Substantia nigra (tissue), 51 donors: ENCODE measurements at places on chromosomes 6 and 20.

DNA sequence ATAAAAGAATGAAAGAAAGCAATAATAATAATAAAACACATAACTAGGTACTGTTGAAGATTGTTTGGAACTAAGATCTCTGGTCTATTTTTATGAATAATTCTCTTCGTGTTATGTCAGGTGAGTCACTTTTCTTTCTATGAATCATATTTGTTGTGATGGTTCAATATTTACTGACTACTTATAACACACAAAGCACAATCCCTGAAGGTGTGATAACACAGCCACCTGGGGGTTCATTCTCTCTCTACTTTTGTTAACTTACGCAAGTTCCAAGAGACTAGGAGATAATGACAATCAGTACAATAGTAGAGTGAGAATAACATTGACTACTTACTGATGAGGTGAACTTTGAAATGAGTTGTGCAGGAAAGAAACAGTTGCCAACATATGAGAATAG lies 149.9 kb downstream of the IBTK start:
- no peak for DNase-seq

DNA sequence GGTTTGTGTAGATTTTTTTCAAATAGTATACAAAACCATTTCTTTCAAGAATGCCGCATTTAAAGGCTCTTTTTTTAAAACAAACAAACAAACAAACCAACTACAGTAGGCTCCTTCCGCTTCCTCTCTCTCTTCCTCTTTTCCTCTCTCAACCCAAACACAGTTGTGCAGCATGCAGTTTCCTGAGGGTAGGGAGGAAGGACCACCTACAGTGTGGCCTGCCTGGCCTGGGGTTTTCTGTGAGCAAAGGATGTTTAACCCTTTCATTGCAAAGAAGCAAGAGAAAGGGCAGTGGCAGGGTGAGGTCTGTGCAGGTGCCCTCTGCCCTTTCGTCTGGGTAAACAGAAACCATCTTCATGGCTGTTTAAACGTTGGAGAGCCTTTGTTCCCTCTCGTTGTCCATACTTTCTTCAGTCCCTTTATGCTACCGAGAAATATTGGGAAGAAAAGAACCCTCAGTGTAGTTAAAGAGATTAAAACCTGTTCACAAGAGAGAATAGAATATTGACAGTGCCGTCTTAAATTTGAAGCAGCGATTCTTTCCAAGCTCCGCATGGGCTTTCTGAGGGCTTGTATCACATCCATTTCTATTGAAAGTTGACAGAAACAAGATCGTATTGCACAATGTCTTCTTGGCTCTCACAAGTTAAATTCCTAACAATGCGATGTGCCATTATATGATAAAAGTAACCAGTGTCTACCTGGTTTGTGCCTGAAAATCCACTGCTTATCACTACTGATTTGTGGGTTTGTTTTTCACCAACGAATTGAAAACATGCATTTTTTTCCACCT lies 215.5 kb upstream of the SNX9 start:
- no peak for DNase-seq

- peak; percentile 52 for DNase-seq
Observed at GRCh38 chr20:46022411-46023147, 6.4 kb upstream of the SLC12A5 start.

- DNase-seq, result no peak
Observed at GRCh38 chr6:45538641-45539547, 161.2 kb upstream of the SUPT3H start.

DNA sequence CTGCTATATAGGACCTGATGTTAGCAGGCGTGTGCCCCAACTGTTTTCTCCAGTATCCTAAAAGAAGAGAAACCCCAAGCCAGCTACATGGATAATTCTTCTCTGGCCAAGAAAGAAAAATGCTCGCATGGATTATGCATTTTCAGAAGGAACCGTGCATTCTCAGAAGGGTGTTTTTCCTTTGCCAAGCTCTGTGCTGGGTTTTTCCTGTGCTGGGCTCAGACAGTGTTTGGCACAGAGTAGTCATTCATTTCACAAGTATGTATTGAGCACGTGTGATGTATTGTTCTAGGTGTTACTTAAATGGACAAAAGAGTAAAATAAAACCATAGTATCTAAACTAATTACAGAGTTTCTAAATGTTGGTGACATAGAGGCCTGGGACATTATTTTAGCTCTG lies 62.7 kb upstream of the ZNF133 start:
- no peak for DNase-seq

GRCh38 chr20:15113144-15113773 lies 775.8 kb upstream of the FLRT3 start:
- DNase-seq, result no peak

DNA sequence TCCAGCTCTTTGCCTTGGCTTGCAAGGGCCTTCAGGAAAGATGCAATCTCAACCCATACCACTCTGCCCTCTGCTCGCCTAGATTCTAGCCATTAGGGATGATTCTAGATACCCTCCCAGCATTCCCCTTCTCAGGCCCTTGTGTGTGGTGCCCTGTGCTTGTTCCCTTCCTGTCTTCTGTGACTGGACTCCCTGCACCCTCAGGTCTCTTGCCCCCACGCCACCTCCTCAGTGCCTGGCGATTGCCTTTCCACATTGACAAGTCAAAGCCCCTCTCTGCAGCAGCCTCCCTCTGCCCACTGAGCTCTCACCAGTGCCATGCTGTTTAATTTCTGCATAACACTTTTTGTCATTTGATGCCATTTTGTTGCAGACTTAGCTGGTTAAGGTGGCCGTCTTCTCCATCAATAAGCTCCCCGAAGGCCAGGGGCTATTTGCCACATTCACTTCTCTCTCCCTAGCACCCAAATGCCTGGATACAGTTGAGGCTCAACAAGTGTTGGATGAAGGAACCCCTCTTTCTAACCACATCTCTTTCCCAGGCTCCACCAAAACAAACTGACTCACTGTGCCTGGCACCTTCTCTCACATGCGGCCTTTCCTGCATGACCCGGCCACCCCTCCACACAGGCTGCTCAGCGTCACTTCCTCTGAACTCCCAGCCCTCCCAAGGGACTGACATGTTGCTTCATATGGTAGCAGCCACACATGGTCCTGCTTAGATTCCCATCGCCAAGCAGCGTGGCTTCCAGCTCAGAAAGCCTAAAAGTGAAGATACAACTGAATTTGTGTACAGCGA lies 4.6 kb upstream of the TXNDC5 start:
- no peak for DNase-seq
